Dermis lymphatic vessel endothelial cell (primary cell): ENCODE measurements at places on chromosomes 2 and 18. TPM values are rescaled to one million over a fixed set of nuclear protein-coding genes. Genes with fewer than 3 reads are reported as not detected.

Gene FBXO36
- total RNA-seq, result 1.6 and 1.8 TPM in 2 replicates

Gene ABCG5
- not detected in 2 replicates for total RNA-seq

Gene RBFA
- 32.1 and 42.8 TPM in 2 replicates for total RNA-seq

Gene MARCHF4
- total RNA-seq, result under 0.01 and 0.11 TPM in 2 replicates

Gene KYNU
- not detected in 2 replicates for total RNA-seq

Gene ZSWIM2
- not detected in 2 replicates for total RNA-seq

Gene MAP3K20
- 24.3 and 26.9 TPM in 2 replicates for total RNA-seq

Gene ASXL3
- under 0.01 and 0.17 TPM in 2 replicates for total RNA-seq

Gene ENOSF1
- total RNA-seq, result 28.2 and 29.8 TPM in 2 replicates

Gene SKOR2
- total RNA-seq, result not detected in 2 replicates

Gene NDUFS1
- total RNA-seq, result 125 and 129 TPM in 2 replicates

Gene INHBB
- total RNA-seq, result 32.1 and 32.7 TPM in 2 replicates

Gene CSRNP3
- 0.76 and 0.95 TPM in 2 replicates for total RNA-seq

Gene PFN4
- 0.17 and 0.76 TPM in 2 replicates for total RNA-seq

Gene SEPTIN10
- 122 and 146 TPM in 2 replicates for total RNA-seq

Gene EFHD1
- total RNA-seq, result 0.11 TPM in 1 of 2 replicates, not detected in the other

Gene TBR1
- total RNA-seq, result under 0.01 and 0.09 TPM in 2 replicates

Gene C1QL2
- not detected in 2 replicates for total RNA-seq

Gene LHCGR
- not detected in 2 replicates for total RNA-seq

Gene IL1RN
- total RNA-seq, result not detected in 2 replicates

Gene MROH2A
- total RNA-seq, result not detected in 2 replicates

Gene RAPH1
- 30.6 and 40.2 TPM in 2 replicates for total RNA-seq

Gene HNMT
- 4.0 and 4.4 TPM in 2 replicates for total RNA-seq

Gene ALPP
- not detected in 2 replicates for total RNA-seq

Gene PRSS56
- not detected in 2 replicates for total RNA-seq

Gene HAUS1
- 35.5 and 52.1 TPM in 2 replicates for total RNA-seq

Gene FOXI3
- not detected in 2 replicates for total RNA-seq

Gene YWHAQ
- total RNA-seq, result 130 and 150 TPM in 2 replicates

Gene TTN
- total RNA-seq, result 2.0 and 3.4 TPM in 2 replicates

Gene CIDEA
- total RNA-seq, result 0.33 and 0.52 TPM in 2 replicates

Gene KIF5C
- total RNA-seq, result under 0.01 and 0.09 TPM in 2 replicates

Gene EHD3
- total RNA-seq, result 6.6 and 10.8 TPM in 2 replicates

Gene EML6
- 0.76 and 1.2 TPM in 2 replicates for total RNA-seq

Gene CRYBA2
- total RNA-seq, result not detected in 2 replicates

Gene RTP5
- total RNA-seq, result not detected in 2 replicates

Gene YES1
- 168 and 221 TPM in 2 replicates for total RNA-seq

Gene PLEKHA3
- 6.3 and 7.6 TPM in 2 replicates for total RNA-seq

Gene RAB6C
- under 0.01 TPM in 1 of 2 replicates, not detected in the other for total RNA-seq

Gene UPP2
- not detected in 2 replicates for total RNA-seq

Gene OTOF
- 2.5 and 45.7 TPM in 2 replicates for total RNA-seq

Gene OSGEPL1
- total RNA-seq, result 4.0 and 5.3 TPM in 2 replicates

Gene PARD3B
- total RNA-seq, result 9.4 and 11.3 TPM in 2 replicates

Gene REG1B
- total RNA-seq, result not detected in 2 replicates

Gene RNASEH1
- total RNA-seq, result 26.0 and 27.5 TPM in 2 replicates

Gene ARHGAP28
- total RNA-seq, result 0.87 and 1.1 TPM in 2 replicates

Gene CHRND
- total RNA-seq, result not detected in 2 replicates
